Retina (tissue), 1 donor: ENCODE measurements at places on chromosomes 12 and 14.

GRCh38 chr14:22819151-22819988 is 4.1 kb upstream of the SLC7A7 start:
- DNase-seq = no peak

GRCh38 chr14:94646066-94646465 is 33.9 kb downstream of the SERPINA3 start:
- no peak for DNase-seq

DNA sequence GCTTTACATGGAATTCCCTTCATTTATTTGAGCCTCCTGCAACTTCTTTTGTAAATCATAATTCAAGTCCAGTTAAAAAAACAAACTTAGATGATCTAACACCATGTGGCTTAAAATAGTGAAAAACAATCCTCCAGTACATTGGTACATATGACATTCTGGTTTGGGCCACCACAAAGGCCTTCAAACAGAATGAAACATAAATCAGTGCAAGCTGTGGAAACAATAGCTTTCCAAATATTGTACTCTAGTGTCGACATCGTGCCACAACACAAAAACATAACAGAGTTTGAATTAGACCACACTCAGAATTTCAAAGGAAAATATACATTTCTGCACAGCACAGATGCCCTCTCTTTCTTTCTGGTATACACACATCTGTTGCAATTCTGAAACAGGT is 751.3 kb downstream of the SLC6A15 start:
- DNase-seq = no peak

DNA sequence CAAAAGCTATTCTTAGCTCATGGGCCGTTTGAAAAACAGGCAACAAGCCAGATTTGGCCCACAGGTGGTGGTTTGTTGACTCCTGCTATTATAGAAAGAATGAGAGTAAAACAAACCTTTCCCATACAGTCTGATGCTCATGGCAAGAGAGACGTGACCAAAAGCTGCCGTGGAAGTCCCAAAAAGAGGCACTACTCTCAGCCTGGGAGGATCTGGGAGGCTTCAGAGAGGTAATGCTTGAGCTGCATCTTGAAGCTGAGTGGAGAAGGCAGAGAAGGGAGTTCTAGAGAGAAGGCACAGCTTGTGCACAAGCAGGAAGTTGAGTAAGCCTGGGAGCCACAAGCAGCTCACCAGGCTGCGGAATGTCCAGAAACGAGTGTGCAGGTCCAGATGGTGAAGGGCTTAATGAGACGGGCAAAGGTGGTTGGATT is 9.6 kb downstream of the PLXNC1 start:
- no peak for DNase-seq

GRCh38 chr14:106493962-106494823 is 967.8 kb downstream of the TMEM121 start:
- no peak for DNase-seq

DNA sequence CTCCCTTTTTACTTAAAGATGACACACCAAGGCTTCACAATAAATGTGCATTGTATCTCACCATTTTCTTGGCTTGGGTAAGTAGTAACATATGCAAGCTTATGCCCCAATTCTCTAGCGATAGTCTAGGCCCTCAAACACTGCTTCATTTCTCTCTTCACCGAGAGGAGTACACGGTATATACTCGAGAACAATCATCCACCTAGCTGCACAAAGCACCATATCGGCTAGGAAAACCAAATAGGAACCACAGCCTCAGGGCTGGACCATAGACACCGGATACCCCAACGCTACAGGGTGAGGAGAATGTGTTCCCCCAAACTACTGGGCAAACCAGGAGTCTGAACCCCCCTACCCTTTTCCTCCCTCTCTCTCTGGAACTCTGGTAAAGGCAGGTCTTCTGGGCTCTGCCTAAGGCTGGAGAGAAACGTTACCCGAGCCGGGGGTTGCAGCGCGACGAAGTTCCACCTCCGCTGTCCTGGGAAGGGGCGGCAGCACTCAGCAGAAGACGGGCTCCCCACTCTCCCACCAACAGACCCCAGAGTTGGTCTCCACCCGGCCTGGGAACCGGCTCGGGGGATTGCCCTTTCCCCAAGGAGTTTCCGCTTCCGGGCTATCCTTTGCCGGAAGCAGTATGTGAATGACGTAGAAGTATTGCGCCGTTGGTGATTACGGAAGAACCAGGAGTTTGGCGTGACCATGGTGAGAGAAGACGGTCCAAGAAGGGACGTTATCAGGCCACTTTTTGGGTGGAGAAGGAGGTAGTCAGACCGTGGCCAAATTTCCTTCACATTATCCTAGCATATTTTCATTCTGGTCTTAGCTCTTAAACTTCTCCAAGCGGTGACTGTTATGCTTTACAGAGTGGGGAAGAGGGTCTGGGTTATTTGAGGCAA is at the start of the genes AREL1 and FCF1:
AREL1 (minus strand) TSS at position 582 of the 896 bp plus-strand sequence. CDS start 27,465 bp downstream, outside the sequence.
FCF1 (plus strand) TSS at position 646 of the 896 bp plus-strand sequence; CDS start at position 700, 54 bp downstream.
- DNase-seq = peak; percentile 93

DNA sequence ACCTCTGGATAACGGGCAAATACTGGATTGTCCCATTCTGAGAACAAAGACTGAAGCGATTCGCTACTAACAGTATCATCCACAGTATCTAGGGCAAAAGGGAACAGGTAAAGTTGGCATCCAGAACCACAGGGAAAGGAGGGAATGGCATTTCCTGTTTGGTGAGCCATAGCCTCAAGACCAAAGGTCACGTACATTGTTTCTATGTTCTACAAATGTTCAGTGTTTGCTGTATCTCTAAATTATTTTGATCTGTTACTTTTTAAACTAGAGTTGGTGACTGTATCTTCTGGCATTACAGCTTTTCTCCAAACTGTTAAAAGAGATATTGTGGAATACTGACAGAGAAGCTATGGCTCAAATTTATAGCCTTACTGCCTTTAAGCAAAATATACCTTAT is 9.7 kb downstream of the MLH3 start:
- DNase-seq = no peak

DNA sequence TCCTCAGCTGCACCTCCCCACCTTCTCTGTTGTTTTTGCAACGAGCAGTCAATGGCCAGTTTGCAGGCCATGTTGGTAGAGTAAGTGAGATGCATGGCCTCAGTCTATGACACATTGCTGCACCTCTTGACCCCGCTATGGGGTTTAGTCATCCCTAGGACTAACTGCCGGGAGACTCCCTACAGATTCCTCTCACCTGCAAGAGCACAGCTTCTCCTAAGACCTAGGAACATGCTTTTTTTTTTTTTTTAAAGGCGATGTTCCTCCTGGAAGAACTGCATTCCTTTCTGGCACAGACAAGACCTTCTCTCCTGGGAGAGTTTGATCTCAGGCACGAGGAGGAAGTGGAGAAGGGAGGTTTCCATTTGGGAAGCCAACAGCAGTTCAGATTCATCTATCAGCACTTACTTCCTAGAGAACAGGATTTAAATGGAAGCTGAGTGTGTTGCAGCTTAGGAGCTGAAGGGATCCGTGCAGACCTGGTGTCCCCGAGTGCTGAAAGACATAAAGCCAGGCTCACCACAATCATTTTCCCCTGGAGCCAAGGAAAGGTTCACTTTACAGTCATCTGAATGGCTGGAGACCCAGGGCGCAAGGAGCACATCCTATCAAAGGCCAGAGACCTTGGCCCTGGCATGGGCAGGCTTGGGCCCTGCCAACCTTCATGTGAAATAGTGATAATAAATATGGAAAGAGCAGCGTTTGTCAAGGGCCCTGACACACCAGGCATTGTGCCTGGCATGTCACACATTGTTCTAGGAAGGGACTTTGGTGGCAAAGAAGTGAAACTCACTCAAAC is 104.1 kb downstream of the LGMN start:
- no peak for DNase-seq

- no peak for DNase-seq
These were observed 28.9 kb upstream of the EML1 start for GRCh38 chr14:99764222-99764706.

DNA sequence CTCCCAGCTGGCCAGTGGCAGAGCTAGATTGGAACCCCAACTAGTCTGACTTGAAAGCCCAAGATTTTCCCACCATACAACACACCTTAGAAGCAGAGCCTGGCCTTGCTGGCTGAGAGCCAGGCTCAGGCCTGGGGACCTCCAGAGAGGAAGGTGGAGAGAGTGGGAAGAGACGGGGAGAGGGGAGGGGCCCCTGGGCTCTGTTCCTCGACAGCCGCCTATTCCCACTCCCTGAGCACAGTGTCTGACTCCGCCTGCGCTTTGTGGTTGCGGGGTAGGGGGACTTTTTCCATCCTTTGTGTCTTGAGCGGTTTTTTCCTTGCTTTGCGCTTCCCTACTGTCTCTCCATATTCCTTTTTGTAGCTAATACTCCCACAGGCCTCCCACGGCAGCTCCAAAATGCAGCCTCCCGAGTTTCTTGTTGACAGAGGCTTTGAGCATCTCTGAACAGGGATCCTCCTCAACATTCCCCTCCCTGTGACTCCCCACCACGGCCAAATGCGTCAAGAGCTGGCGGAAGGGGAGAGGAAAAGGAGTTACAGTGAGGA is 4.0 kb upstream of the KCNH3 start:
- no peak for DNase-seq

DNA sequence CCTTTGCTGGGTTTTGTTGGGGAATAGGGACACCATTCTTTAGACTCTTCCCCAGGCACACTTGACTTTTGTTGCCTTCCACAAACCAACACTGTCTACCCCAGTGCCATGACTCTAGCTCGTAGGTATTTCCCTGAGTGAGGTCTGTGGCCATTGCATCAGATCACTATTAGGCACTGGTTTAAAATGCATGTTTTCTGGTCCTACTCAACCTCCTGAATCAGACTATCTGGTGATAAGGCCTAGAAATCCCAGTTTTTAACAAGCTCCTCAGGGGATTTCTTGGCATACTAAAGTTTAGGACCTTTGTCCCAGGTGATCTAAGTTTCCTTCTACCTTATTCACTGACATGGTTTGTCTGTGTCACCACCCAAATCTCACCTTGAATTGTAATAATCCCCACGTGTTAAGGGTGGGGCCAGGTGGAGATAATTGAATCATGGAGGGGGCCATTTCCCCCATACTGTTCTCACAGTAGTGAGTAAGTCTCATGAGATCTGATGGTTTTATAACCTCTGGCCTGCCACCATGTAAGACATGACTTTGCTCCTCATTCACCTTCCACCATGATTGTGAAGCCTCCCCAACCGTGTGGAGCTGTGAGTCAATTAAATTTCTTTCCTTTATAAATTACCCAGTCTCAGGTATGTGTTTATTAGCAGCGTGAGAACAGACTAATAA is 87.8 kb upstream of the PSMC1 start:
- no peak for DNase-seq

DNA sequence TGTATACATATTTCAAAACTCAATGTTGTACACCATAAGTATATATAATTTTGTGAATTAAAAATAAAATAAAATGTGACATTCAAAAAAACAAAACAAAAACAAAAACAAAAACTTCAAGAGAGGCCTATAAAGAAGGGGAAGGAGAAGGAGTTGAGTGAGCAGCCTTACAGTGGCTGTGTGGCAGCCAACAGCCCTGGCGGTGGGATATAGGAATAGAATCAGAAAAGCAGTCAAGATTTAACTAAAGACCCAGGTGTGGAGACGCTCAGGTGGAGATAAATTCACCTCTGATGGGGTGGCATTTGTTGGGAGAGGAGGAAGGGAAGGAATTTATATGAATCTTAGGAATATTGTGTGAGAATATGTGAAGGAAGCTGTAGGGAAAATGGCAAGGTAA is 41.8 kb upstream of the E2F7 start:
- DNase-seq = no peak

DNA sequence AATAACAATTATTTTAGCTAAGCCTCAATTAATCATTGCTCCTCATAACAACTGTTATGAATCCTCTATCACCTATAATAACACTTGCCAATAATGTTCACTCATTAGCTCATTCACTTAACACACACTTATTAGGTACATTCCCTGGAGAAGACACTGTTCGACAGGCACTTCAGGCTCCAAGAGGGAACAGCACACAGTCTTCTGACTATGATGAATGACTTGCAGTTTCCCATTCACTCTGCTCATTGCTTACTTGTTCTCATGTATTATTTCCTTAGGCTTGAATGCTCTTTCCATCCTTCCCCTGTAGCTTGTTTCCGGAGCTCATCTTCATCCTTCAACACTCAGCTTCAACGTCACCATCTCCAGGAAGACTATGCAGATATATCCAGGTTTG is 437.3 kb downstream of the TMEM132D start:
- no peak for DNase-seq

GRCh38 chr12:3299929-3300832 is 190.8 kb upstream of the PRMT8 start:
- DNase-seq = peak; percentile 91

- DNase-seq = no peak
These were observed 9.0 kb downstream of the MVK start for GRCh38 chr12:109582636-109583035.

DNA sequence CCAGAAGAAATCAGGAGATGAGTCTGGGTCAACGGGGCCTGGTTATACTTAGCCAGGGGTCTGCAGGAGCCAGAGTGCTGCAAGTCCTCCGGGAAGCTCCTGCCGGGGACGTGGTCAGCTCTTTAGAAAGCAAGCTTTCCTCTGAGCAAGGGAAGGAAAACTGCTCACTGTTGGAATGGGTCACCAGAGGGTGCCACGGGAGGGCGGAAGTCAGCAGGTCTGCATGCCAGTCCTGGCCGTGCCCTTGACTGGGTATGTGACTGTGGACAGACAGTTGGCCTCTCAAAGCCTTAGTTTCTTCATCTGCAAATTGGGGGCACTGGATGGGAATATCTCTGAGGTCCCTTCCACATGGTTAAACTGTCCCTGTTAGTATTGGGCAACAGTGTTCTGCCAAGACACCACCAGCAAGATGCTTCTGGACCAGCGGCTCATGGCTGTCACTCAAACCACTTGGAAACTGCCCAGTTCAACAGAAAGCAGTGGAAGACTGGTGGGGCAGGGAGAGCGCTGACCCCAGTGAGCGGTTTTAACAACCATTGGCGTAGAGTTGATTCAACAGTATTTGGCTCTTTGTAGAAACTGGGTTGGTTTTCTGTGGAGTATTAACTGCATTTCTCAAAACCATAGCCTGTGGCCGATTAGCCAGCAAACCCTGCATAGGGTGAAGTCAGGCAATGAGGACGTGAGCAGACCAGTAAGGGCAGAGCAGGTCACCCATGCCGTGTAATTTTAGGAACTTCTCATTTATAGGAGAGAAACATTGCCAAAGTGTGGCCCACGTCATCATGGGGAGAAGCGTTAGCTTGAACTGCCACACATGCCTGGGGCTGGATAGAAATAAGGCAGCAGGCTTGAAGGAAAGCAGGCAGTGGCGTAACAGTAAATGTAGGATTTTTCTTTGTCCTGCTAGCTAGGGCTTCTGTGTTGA is 163.9 kb upstream of the PRMT8 start:
- no peak for DNase-seq

- DNase-seq = no peak
These were observed 25.2 kb downstream of the ZC3H14 start for GRCh38 chr14:88588081-88588480.

DNA sequence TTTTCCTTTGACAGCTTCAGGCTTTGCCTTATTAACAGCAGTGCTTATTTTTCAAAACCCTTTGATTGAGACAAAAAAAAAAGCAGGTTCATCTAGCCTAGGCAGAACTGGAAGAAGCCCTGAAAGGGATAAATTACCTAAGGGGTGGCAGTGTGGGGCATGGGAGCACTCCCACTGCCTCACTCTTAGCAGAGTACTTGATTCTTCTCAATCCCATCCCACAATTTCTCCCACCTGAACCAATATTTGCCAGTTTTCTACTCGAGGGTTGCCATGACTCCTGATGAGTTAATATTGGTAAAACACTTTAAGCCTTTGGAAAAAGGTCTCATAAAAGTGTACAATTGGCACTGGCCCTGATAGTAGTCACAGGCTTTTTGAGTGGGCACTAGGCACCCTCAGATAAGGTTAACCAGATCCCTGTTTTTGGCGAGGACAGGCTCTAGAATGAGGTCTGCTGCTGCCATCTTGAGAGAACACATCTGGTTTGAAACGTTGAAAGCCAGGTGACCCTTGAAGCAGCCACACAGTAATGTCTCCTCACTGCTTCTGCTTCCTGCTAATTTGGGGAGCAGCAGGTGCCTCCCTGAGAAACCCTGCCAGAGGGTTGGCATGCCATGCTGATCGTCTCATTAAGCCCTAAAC is 320.0 kb downstream of the RAD51B start:
- no peak for DNase-seq
